Activated CD4-positive, alpha-beta T cell treated with anti-CD3 and anti-CD28 coated beads, Interleukin-2, amount 10 ng/mL, durations not matched to agents 24 days and 14 days (primary cell): ENCODE measurements at places on chromosomes 1 and 21. TPM values are rescaled to one million over a fixed set of nuclear protein-coding genes. Genes with fewer than 3 reads are reported as not detected.

- H3K27me3 ChIP-seq, result no peaks in the 10 kb centered on the region
- H3K36me3 ChIP-seq, result no peaks in the 10 kb centered on the region
- peaks cover 11% of the 10 kb centered on the region for H3K4me1 ChIP-seq
- no peak overlapping the region for H3K4me3 ChIP-seq
- DNase-seq, result no peak
These were observed 43.6 kb upstream of the A3GALT2 start for GRCh38 chr1:33364565-33364918.

DNA sequence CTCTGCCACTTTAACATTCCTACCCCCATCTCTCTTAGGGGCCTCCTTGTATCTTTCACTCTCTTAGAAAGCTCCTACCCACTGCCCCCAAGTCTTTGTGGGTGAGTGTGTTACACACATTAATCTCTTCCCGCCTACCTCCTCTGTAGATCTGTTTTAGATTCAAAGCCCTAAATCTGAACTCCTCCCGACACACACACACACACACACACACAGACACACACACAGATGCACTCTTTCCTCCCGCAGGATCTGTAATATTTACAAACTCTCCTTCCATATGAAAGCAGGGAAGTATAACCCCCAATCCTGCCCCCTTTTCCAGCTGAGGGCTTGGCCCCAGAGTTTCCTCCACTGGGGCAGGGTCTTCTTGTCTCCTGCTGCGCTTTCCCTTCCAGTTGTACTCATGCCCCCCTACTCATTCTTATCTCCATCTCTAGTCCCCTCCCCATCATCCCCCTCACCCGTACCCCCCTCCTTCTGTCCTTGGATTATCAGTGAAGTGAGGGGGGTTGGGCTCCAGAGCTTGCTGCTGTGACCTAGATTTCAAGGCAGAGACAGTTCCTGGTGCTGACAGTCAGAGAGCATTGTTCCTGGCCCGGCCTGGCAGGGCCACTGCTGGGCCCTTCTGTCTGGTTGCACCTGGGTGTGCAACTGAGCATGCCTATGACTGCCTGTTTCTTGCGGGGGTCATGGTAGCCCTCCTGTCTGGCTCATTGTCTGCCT, 4.3 kb downstream of the PEA15 start:
- no peaks in the 10 kb centered on the region for H3K27me3 ChIP-seq
- H3K4me1 ChIP-seq, result peaks cover 36% of the 10 kb centered on the region
- peak overlapping the region; percentile 61 for H3K27ac ChIP-seq
- DNase-seq, result no peak

DNA sequence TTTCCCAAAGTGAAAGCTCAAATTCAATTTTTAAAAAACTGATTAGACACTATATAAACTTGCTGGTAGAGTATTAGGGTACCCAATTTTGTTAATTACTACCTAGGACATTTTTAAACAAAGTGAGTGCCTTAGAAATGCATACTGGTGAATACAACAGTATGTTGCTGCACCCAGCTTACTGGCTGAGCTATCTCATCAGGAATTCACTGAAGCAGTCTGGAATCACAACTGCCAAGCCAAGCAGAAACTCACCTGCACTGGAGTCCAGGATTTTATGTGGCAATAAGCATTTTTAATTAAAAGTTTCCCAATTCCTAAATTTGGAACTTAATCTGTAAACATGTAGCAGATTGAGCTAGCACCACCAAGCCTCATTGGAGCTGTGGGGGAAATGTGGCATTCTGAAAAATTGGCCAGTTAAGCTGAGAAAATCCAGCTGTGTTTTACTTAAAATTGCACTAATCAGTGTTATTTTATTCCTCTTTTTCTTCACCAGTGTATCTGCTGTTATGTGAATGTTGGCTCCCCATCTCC, 61.8 kb downstream of the CLEC20A start:
- no peaks in the 10 kb centered on the region for H3K27me3 ChIP-seq

GRCh38 chr21:17542371-17543011, 29.6 kb downstream of the CXADR start:
- H3K4me3 ChIP-seq, result no peak overlapping the region
- no peak for DNase-seq
- no peaks in the 10 kb centered on the region for H3K4me1 ChIP-seq
- no peak overlapping the region for H3K27ac ChIP-seq

DNA sequence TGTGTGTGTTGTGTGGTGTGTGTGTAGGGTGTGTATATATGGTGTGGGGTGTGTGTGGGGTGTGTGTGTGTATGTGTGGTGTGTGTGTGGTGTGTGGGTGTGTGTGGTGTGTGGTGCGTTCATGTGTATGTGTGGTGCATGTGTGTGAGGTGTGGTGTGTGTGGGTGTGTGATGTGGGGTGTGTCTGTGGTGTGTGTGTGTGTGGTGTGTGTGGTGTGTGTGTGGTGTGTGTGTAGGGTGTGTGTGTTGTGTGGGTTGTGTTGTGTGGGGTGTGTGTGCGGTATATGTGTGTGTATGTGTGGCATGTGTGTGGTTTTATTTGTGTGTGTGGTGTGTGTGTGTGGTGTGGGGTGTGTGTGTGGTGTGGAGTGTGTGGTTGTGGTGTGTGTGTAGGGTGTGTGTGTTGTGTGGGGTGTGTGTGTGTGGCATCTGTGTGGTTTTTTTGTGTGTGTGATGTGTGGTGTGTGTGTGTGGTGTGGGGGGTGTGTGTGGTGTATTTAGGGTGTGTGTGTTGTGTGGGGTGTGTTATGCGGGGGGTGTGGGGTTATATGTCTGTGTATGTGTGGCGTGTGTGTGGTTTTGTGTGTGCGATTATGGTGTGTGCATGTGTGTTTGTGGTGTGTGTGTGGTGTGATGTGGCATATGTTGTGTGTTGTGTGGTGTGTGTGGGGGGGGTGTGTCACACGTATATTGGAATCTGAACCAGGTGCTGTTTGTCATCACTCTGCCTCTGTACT, 17.1 kb upstream of the ZBTB21 start:
- no peaks in the 10 kb centered on the region for H3K27me3 ChIP-seq
- H3K4me1 ChIP-seq, result no peaks in the 10 kb centered on the region
- no peak overlapping the region for H3K4me3 ChIP-seq
- no peak for DNase-seq
- H3K27ac ChIP-seq, result no peak overlapping the region
- H3K36me3 ChIP-seq, result no peaks in the 10 kb centered on the region

DNA sequence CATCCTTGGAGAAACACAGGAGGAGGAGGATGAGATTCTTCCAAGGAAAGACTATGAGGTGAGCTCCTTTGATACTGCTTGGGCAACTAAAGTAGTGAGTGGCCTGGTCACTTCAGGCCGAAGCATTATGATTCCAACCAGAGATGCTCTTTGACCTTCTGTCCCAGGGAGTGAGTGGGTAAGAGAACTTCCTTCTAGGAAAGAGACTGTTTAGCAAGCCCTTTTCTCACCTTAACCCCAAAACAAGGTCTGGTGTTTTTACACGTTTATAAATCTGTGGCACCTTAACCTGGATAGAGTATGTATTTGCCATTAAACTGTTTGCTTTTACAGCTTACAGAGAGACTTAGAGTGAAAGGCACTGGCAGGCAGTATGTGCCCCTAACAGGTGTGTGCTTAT, 1.1 kb downstream of the CLCN6 start:
- peaks cover 21% of the 10 kb centered on the region for H3K36me3 ChIP-seq
- H3K4me1 ChIP-seq, result peaks cover 52% of the 10 kb centered on the region
- no peaks in the 10 kb centered on the region for H3K27me3 ChIP-seq
- DNase-seq, result no peak

DNA sequence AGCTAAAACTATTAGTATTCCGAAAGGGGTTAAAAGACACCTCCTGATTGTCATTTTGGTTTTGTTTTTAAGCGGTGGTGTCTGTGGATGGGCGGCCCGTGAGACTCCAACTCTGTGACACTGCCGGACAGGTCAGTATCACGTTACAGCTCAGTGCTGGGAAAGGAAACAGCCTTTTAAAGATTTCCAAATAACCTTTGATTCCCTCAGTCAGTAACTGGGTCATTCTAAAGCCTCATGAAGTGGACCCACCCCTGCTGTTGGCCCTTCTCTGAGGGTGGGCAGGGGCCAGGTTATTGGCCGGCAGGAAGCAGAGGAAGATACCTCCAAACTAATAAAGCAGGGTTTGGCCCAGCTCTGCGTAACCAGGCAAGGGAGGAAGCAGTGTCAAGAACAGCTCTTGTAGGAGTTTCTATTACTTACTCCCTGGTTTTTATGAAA, 2.3 kb downstream of the RHOU start:
- peaks cover 9% of the 10 kb centered on the region for H3K4me1 ChIP-seq
- peaks cover 3% of the 10 kb centered on the region for H3K36me3 ChIP-seq

GRCh38 chr1:165525708-165526107, 18.1 kb upstream of the LRRC52 start:
- H3K4me3 ChIP-seq, result no peak overlapping the region
- H3K27me3 ChIP-seq, result peaks cover 37% of the 10 kb centered on the region
- H3K36me3 ChIP-seq, result no peaks in the 10 kb centered on the region
- H3K4me1 ChIP-seq, result no peaks in the 10 kb centered on the region
- H3K27ac ChIP-seq, result no peak overlapping the region

DNA sequence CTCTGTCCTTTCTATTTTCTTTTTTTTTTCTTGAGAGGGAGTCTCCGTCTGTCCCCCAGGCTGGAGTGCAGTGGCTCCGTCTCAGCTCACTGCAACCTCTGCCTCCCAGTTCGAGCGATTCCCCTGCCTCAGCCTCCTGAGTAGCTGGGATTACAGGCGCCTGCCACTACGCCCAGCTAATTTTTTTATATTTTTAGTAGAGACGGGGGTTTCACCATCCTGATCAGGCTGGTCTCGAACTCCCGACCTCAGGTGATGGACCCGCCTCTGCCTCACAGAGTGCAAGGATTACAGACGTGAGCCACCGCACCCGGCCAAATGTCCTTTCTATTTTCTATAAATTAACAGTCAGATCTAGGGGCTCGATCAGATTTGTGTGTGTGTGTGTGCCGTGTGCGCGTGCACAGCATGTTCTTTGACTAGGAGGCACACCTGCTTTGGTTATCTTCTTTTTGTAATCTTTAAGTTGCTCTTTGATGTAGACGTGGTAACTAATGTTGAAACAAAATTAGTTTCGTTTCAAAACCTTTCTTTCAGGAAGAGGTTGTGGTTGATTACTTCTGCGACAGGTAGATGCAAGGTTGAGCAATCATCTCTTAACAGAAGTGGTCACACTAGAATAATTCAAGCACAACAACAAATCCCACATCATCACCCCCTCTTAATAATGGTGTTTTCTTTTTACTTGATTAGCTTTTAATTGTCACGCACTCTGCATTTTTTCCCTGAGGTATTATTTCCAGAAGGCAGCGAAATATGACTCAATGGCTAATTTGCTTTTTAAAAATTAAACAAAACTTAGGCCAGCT, 779 bp upstream of the DEGS1 start:
- peak overlapping the region; percentile 87 for H3K4me3 ChIP-seq
- peaks cover 24% of the 10 kb centered on the region for H3K36me3 ChIP-seq
- H3K27ac ChIP-seq, result peak overlapping the region; percentile 97
- peaks cover 45% of the 10 kb centered on the region for H3K4me1 ChIP-seq

DNA sequence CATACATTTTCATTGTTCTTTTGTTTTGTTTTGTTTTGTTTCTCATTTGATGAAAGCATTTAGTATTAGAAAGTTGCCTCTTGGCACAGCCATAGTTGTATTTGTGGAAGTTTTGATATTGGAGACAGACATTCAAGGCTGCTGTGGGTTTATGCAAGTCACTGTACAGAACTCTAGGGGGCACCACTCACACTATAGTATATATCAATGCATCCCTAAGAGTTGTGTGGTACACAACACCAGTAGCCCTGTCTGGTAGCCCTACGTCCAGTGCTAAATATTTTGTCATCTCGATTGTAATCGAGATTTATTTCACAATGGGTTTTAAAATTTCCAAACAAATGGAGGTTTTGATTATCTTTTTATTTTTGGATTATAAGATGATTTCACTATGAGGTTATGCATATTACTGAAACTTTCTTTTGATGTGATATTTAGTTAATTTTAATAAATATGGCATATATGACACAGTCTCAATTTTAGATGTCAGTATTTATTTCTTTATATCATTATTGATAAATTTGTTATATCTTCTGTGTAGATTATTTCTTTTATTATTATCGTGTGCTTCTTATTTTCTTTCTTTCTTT, 112.2 kb downstream of the NR5A2 start:
- peaks cover 5% of the 10 kb centered on the region for H3K4me1 ChIP-seq
- H3K27me3 ChIP-seq, result peaks cover 9% of the 10 kb centered on the region
- no peaks in the 10 kb centered on the region for H3K36me3 ChIP-seq
- H3K4me3 ChIP-seq, result no peak overlapping the region
- DNase-seq, result peak; percentile 79
- no peak overlapping the region for H3K27ac ChIP-seq

DNA sequence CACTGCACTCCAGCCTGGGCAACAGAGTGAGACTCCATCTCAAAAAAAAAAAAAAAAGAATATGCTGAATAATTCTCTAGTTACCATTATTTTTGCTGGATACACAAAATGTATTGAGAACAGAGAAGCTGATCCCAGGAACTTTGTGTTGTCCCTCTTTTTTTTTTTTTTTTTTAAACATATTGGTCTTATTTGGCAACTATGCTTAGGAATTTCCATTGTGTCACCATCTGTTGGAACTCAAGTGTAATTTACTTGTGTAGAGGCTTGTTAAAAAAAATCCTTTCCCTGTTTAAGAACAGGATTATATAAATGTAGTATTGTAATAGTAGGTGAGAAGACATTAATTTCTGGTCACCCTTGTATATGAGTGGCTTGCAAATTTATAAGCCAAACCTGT, 28.6 kb downstream of the CAMSAP2 start:
- H3K4me3 ChIP-seq, result no peak overlapping the region
- DNase-seq, result no peak
- no peaks in the 10 kb centered on the region for H3K36me3 ChIP-seq
- no peaks in the 10 kb centered on the region for H3K27me3 ChIP-seq

GRCh38 chr21:32930673-32931072, 95.1 kb upstream of the OLIG2 start:
- H3K36me3 ChIP-seq, result peaks cover 2% of the 10 kb centered on the region
- no peak overlapping the region for H3K27ac ChIP-seq
- no peaks in the 10 kb centered on the region for H3K27me3 ChIP-seq
- DNase-seq, result no peak

BRDT gene
- not detected in 2 replicates for total RNA-seq

KRTAP19-3 gene
- total RNA-seq, result not detected in 2 replicates

GSTM2 gene
- total RNA-seq, result 17.5 and 18.4 TPM in 2 replicates

PEX19 gene
- total RNA-seq, result 51.8 and 60.2 TPM in 2 replicates

L1TD1 gene
- total RNA-seq, result not detected in 2 replicates

DSCAM gene
- not detected in 2 replicates for total RNA-seq

GJA4 gene
- not detected in 2 replicates for total RNA-seq

NTRK1 gene
- total RNA-seq, result 54.3 and 61.2 TPM in 2 replicates

ANKRD45 gene
- not detected in 2 replicates for total RNA-seq

ERO1B gene
- total RNA-seq, result 1.5 and 3.2 TPM in 2 replicates

GPR153 gene
- total RNA-seq, result 1.3 and 1.7 TPM in 2 replicates

HLCS gene
- 15.3 and 16.5 TPM in 2 replicates for total RNA-seq
